ENCODE measurements at places on chromosomes 7 and 10.

- DNase-seq, result no peak
Measured at GRCh38 chr10:127000598-127000997, 95.4 kb downstream of the DOCK1 start.

GRCh38 chr10:96720422-96721206, at the start of gene PIK3AP1:
Gene PIK3AP1, minus strand, starts transcription at chr10:96720514. Its CDS starts 120 bp downstream, at chr10:96720394.
- peak; percentile 61 for DNase-seq

GRCh38 chr7:28671526-28671925, 259.2 kb downstream of the CREB5 start:
- no peak for DNase-seq

DNA sequence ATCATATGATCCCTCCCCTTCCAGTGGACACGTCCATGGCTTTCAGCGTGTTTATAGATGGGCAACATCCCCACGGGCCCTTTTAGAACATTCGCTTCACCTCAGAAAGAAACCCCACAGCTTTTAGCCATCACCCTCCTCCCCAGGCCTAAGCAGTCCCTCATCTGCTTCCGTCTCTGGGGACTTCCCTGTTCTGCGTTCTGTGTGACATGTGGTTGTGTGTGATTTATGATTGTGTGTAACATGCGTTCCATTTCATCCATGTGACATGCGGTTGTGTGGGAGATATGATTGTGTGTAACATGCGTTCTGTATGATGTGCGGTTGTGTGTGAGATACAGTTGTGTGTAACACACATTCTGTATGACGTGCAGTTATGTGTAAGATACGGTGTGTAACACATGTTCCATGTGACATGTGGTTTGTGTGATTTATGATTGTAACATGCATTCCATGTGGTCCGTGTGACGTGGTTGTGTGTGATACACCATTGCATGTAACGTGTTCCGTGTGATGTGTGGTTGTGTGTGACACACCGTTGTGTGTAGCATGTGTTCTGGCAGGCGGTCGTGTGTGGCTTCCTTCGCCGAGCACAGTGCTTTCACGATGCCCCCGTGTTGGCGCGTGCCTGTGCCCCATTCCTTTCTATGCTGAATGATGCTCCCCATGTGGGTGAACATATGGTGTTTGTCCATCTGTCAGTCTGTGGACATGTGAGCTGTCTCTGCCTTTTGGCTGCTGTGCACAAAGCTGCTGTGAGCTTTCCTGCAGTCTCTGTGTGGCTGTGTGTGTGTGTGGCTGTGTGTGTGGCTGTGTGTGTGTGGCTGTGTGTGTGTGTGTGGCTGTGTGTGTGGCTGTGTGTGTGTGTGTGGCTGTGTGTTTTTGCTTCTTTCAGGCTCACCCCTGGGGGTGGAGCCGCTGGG, 26.2 kb downstream of the PWWP2B start:
- DNase-seq, result no peak
